ENCODE measurements at places on chromosomes 7 and 10.

GRCh38 chr7:70542750-70543376, 589.1 kb upstream of the GALNT17 start:
- DNase-seq: no peak

DNA sequence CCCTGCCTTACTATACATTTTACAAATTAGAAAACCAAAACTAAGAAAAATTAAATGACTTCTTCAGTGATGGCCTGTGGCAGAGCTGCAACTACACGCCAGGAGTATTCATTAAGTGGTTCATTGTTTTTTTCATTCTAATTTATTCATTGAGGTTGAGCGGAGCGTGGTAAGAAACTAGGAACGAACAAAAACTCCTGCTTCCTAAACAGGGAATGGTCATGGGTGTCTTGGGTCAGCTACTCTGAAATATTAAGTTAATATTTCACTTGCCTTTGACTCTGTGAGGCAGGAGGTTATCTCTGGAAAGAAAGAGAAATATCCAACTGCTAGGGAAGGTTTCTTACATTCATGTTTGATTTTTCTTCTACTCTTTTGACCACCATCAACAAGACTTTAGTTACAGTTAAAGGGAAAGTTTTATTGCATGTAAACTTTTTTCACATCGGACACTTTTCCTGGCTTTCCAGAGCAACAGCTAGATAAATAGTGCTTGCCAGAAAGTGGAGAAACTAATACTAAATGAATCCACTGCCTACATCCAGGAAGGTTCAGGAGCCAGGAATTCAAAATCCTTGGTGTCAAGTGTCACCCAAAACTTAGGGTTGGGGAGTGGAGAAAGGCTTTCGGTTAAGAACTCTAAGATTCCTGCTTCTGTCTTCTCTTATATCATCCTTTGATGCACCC, 896 bp upstream of the GNG11 start:
- no peak for DNase-seq

DNA sequence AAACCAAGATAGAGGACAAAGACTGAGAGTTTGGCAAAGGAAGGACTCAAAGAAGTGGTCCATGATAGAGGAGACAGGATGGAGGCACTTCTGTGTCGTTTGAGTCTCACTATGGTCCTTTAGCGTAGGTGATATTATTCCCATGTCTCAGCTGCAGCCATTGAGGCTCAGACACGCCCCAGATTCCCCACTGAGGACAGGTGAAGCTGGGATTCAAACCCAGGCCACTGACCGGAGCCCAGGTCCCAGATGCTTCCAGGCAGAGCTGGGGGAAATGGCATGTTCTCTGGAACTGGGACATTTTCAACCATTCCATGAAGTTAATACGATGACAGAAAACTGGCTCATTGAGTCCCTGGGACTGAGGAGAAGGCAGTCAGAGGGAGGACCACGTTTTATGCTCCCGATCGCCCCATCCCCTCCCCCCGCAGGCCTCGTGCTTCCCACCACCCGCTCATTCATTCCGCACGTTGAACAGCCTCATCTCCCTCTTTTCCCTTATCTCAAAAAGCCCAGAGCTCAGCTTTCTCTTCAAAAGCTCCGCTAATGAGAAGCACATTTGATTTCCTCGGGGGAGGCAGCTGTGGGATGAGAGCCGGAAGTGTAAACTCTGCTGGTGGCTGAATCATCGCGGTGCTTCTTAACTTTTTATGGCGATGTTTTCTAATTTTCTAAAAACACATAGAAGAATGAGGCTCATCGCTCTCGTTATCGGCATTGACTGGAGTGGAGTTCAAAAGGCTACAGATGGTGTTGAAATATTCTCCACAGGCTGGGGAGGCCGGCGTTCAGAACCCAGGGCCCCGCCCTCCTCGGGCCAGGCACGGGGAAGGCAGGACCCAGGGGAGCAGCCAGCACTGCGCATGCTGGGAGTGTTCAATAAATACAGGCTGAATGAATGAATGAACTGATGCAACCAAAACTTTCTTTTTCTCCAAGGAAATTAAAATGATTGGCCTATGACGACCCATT, 64.0 kb downstream of the OAT start:
- peak; percentile 33 for DNase-seq

GRCh38 chr10:3689871-3690510, 95.0 kb downstream of the KLF6 start:
- DNase-seq: no peak

DNA sequence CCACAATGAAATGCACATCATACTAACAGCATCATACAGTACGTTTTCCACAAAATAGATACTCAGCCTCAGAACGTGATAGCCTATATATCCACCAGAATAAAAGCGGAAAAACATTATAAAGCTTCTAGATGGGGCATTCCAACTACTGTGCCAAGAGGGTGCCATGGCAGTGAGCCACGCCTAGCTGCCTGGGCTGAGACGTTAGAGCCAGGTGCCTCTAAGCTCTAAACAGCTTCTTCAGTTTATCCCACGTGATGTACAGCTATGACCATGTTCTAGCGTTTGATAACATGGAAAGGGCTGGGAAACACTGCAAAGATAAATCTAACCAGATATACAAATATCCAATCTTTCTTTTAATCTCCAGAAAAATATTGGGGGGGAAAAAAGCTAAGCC, 17.8 kb downstream of the USP6NL start:
- no peak for DNase-seq

GRCh38 chr10:31148951-31149350, 117.3 kb upstream of the ZNF438 start:
- DNase-seq: no peak
